ENCODE measurements at places on chromosomes 2 and 18.
A peak's percentile ranks its signal among the peaks of the same experiment; 100 is the strongest.

GRCh38 chr2:23445450-23445868 is 60.5 kb downstream of the KLHL29 start:
- no peak overlapping the region for H3K4me3 ChIP-seq
- peaks cover 8% of the 10 kb centered on the region for H3K36me3 ChIP-seq
- DNase-seq, result no peak

DNA sequence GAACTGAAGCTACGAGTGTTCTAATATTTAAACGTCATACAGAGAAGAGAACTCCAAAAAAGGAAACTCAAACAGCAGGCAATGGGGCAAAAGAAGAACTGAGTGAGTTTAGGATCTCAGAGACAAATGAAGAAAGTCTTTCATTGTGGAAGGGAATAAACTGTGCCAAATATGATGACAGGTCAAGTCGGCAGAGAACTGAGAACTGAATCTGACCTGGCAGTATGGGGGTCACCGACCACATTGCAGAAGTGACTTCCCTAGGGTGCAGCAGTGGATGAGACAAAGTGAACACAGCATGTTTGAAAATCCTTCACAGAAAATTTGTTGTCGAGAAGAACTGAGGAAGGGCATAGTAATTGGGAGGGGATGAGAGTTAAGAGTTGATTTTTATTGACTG is 55.9 kb downstream of the TTC21B start:
- DNase-seq, result no peak
- H3K36me3 ChIP-seq, result peaks cover 32% of the 10 kb centered on the region
- H3K27me3 ChIP-seq, result no peaks in the 10 kb centered on the region

- H3K4me3 ChIP-seq, result no peak overlapping the region
- DNase-seq, result no peak
- no peaks in the 10 kb centered on the region for H3K36me3 ChIP-seq
- H3K27me3 ChIP-seq, result no peaks in the 10 kb centered on the region
Observed at GRCh38 chr2:226312155-226312554, 487.5 kb downstream of the IRS1 start.

DNA sequence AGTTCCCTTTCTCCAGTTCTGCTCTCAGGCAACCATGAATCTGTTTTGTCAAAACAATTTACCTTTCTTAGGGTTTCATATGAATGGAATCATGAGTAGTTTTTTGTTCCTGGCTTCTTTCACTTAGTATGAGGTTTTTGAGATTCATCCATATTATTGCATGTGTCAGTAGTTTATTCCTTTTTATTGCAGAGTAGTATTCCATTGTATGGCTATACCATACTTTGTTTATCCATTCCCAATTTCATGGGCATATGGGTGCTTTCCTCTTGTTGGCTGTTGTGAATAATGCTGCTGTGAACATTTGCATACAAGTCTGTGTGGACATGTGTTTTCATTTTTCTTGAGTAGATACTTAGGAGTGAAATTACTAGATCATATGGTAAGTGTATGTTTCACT is 46.0 kb downstream of the SANBR start:
- DNase-seq, result no peak
- H3K27me3 ChIP-seq, result no peaks in the 10 kb centered on the region
- no peak overlapping the region for H3K27ac ChIP-seq

DNA sequence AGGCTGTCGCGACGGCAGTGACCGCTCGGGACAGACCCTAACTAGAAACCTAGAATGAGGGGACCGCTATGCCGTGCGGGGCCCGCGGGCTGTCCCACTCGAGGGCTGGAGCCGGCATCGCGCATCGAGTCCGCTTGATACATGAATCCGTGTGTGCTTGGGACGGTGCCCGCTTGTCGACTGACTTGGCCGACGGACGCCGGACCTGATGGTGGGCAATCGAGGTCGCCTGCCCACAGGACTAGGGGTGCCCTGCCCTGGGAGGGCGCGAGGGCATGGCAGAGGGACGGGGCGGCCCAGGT is 749 bp upstream of the PTMA start:
- peaks cover 5% of the 10 kb centered on the region for H3K27me3 ChIP-seq
- H3K27ac ChIP-seq, result peak overlapping the region; percentile 100
- H3K4me3 ChIP-seq, result peak overlapping the region; percentile 88
- DNase-seq, result peak; percentile 56
- H3K36me3 ChIP-seq, result peaks cover 31% of the 10 kb centered on the region
